Dermis microvascular lymphatic vessel endothelial cell (primary cell): ENCODE measurements at places on chromosomes 16 and 17. TPM values are rescaled to one million over a fixed set of nuclear protein-coding genes. Genes with fewer than 3 reads are reported as not detected.

NCOR1 gene
- total RNA-seq, result 67.4 and 85.3 TPM in 2 replicates

NUP88 gene
- total RNA-seq, result 72.4 and 94.0 TPM in 2 replicates

VAT1L gene
- 0.13 and 1.7 TPM in 2 replicates for total RNA-seq

FN3KRP gene
- 16.7 and 21.0 TPM in 2 replicates for total RNA-seq

CACNG5 gene
- total RNA-seq, result not detected in 2 replicates

SPATA22 gene
- 1.7 TPM in 1 of 2 replicates, not detected in the other for total RNA-seq

IKZF3 gene
- not detected in 2 replicates for total RNA-seq

MYL11 gene
- 0.64 TPM in 1 of 2 replicates, not detected in the other for total RNA-seq

ODAD4 gene
- 0.13 and 0.25 TPM in 2 replicates for total RNA-seq

SOST gene
- not detected in 2 replicates for total RNA-seq

CTRB2 gene
- total RNA-seq, result not detected in 2 replicates

ELOB gene
- total RNA-seq, result 224 and 321 TPM in 2 replicates

CCDC200 gene
- total RNA-seq, result not detected in 2 replicates

B3GNT9 gene
- total RNA-seq, result 2.4 and 6.3 TPM in 2 replicates

PRR29 gene
- total RNA-seq, result 0.51 and 0.76 TPM in 2 replicates

KRT14 gene
- total RNA-seq, result not detected in 2 replicates

KRTAP3-2 gene
- not detected in 2 replicates for total RNA-seq

ARL5C gene
- total RNA-seq, result not detected in 2 replicates

COIL gene
- 10.4 and 10.9 TPM in 2 replicates for total RNA-seq

NOD2 gene
- 0.26 and 1.0 TPM in 2 replicates for total RNA-seq

CCDC144A gene
- 0.77 and 2.5 TPM in 2 replicates for total RNA-seq

RSKR gene
- 2.1 and 2.8 TPM in 2 replicates for total RNA-seq

OXLD1 gene
- total RNA-seq, result 26.6 and 29.7 TPM in 2 replicates

KRTAP9-4 gene
- total RNA-seq, result not detected in 2 replicates

OR1A1 gene
- not detected in 2 replicates for total RNA-seq

FAM20A gene
- total RNA-seq, result not detected in 2 replicates

IL34 gene
- 4.9 and 6.7 TPM in 2 replicates for total RNA-seq

TBC1D3K gene
- not detected in 2 replicates for total RNA-seq

CSF3 gene
- 0.13 and 0.90 TPM in 2 replicates for total RNA-seq

CCDC40 gene
- total RNA-seq, result 0.90 and 2.1 TPM in 2 replicates

FBXW10 gene
- under 0.01 TPM in 1 of 2 replicates, not detected in the other for total RNA-seq

KRT23 gene
- 2.1 TPM in 1 of 2 replicates, not detected in the other for total RNA-seq

CCL1 gene
- not detected in 2 replicates for total RNA-seq

HS3ST4 gene
- total RNA-seq, result 0.13 TPM in 1 of 2 replicates, not detected in the other

GH2 gene
- total RNA-seq, result not detected in 2 replicates

GPR142 gene
- total RNA-seq, result 0.13 TPM in 1 of 2 replicates, not detected in the other

KIF18B gene
- total RNA-seq, result 1.4 and 2.3 TPM in 2 replicates

TBC1D28 gene
- not detected in 2 replicates for total RNA-seq

ZFP3 gene
- 0.77 and 1.3 TPM in 2 replicates for total RNA-seq

SHCBP1 gene
- total RNA-seq, result 8.0 and 16.8 TPM in 2 replicates

MC1R gene
- total RNA-seq, result 1.0 and 1.1 TPM in 2 replicates

MT1A gene
- total RNA-seq, result 1.7 TPM in 1 of 2 replicates, not detected in the other

RASL10B gene
- total RNA-seq, result under 0.01 and 0.13 TPM in 2 replicates

CALCOCO2 gene
- 20.9 and 28.3 TPM in 2 replicates for total RNA-seq

HID1 gene
- total RNA-seq, result 31.6 and 48.5 TPM in 2 replicates

TAF15 gene
- total RNA-seq, result 62.6 and 74.3 TPM in 2 replicates

PIRT gene
- total RNA-seq, result not detected in 2 replicates

APOBR gene
- under 0.01 TPM in 1 of 2 replicates, not detected in the other for total RNA-seq

KRTAP2-1 gene
- not detected in 2 replicates for total RNA-seq

FBXO39 gene
- 11.6 and 34.6 TPM in 2 replicates for total RNA-seq

EVPLL gene
- not detected in 2 replicates for total RNA-seq

MARCHF10 gene
- under 0.01 TPM in 1 of 2 replicates, not detected in the other for total RNA-seq

TNS4 gene
- not detected in 2 replicates for total RNA-seq

NUFIP2 gene
- 24.9 and 31.1 TPM in 2 replicates for total RNA-seq

PDIA2 gene
- under 0.01 TPM in 1 of 2 replicates, not detected in the other for total RNA-seq

CCL3 gene
- not detected in 2 replicates for total RNA-seq

TNRC6A gene
- 20.2 and 21.5 TPM in 2 replicates for total RNA-seq
